ENCODE measurements at places on chromosomes 1 and 21.

GRCh38 chr1:112063781-112064728 lies 74.6 kb upstream of the KCND3 start:
- DNase-seq, result no peak

GRCh38 chr1:42081475-42081874 lies 71.7 kb upstream of the GUCA2B start:
- no peak for DNase-seq

DNA sequence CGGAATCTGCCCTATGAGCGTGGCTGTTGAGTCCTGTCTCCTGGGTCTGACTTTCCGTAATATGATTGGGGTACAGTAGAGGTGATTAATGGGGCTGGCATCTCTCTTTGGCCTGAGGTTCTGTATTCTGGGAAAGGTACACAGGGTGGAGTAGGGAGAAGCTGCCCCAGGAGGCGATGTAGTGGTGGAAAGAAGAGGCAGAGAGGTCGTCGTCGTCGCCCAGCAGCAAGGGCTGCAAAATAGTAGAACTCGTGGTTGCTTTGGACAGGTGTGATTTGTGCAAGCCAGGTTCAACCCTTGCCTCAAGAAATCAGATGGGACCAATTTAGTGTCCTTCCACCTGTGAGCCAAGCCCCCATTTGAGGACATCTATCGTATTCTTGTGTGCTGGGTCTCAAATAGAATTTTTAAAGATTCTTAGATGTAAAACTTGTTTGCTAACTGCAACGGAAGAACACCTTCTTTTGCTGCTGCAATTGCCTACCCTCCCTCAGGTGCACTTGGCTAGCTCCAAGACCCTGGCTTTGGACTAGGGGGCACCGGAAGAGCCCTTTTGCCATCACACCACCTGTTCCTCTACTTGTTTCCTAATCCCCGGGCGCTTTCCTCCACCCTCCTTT lies 1.3 kb upstream of the HMGN2 start:
- no peak for DNase-seq

DNA sequence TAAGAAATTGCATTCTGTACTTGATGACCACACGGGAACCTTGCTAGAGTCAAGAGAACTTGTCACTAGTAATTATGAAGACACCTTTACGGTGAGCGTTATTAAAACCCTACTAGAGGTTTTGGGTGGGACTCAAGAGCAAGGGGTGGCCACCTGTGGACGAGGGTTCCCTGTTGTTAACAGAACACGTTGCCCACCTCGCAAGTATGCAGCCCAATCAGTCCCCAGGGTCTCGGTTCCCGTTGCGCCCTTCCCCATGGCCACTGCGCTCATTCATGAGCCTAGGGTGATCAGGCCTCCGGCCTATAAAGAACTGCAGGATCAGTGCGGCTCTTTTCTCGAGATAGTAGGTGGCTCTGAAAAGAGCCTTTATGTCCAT lies 30.2 kb upstream of the RNF187 start:
- peak; percentile 19 for DNase-seq

GRCh38 chr1:156417401-156418020 lies 48.5 kb downstream of the RHBG start:
- DNase-seq, result no peak

GRCh38 chr1:227161470-227161869 lies 156.8 kb downstream of the CDC42BPA start:
- DNase-seq, result no peak

DNA sequence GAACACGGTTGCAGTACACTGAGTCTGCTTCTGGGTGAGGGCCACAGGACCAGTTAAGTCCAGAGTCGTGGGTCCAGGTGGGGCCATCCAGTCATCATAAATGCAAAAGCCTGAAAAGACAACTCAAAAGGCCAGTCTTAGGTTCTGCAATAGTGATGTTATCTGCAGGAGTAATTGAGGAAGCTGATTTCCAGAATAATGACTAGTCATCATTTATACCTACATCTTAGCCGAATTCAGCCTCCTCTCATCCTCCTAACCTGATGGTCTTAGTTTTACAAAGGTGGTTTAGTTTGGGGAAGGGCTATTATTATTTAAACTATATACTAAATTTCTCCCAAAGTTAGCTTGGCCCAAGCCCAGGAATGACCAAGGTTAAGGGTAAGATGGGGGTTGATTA lies 23.5 kb upstream of the SLC5A9 start:
- no peak for DNase-seq

- no peak for DNase-seq
Measured at GRCh38 chr1:33758698-33759097, 105.2 kb upstream of the HMGB4 start.

DNA sequence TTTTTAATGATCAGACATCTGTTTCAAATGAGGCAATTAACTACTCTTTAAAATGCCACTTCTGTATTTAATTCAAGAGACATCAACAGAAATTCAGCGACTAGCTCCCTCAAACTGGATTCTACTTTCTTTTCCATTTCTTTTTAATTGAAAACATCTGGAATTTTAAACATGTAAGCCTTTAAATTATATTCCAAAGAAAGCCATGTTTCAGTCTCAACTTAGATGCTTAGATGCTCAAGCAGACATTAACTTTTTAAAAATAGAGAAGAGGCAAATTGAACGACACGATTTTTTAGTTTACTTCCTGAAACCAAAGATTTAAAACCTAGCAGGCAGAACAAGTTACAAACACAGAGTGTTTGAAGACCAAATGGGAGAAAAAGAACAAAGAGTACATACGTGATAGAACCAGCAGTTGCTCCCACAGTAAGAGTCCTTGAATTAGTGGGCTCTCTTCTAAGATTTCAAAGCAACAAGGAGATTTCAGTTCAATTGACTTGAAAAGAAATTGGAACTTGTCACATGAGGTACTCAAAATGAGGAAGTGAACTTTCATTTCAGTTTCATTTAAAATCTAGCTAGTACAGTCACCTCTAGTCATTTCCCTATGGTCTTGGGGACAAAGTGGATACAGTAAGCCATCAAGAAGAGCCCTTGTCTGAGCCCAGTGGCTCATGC lies at the start of gene CTSS:
CTSS (minus strand) TSS at position 483 of the 681 bp plus-strand sequence. CDS start 1,015 bp downstream, outside the sequence.
- peak; percentile 30 for DNase-seq

- DNase-seq, result no peak
Measured at GRCh38 chr1:19811206-19811851, 3.8 kb downstream of the RNF186 start.

DNA sequence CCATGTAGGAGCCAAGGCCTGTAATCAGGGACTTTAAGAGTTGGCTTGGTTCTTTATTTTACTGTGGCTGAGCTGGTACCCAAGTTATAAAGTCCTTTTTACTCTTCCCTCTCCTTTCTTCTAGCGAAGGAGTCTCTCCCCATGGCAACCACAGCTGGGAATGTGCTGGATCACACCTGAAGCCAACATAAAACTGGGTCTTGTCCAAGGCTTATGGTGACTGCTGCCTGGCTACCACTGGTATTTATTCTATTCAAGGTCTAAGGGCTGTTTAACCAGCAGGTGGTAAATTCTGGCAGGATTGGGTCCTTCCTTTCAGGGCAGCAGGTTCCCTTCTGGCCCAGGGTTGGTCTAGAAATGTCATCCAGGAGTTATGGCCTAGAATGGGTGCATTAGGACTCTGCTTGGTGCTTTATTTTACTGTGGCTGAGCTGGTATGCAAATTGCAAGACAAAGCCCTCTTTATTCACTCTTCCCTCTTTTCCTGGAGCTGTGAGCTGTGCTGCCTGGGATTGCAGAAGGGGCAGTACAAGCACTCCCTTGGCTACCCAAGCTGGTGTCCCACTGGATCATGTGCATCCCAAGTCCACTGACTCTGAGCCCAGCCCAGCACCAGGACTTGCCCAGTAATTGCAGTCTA lies 26.6 kb downstream of the SLC22A15 start:
- no peak for DNase-seq

DNA sequence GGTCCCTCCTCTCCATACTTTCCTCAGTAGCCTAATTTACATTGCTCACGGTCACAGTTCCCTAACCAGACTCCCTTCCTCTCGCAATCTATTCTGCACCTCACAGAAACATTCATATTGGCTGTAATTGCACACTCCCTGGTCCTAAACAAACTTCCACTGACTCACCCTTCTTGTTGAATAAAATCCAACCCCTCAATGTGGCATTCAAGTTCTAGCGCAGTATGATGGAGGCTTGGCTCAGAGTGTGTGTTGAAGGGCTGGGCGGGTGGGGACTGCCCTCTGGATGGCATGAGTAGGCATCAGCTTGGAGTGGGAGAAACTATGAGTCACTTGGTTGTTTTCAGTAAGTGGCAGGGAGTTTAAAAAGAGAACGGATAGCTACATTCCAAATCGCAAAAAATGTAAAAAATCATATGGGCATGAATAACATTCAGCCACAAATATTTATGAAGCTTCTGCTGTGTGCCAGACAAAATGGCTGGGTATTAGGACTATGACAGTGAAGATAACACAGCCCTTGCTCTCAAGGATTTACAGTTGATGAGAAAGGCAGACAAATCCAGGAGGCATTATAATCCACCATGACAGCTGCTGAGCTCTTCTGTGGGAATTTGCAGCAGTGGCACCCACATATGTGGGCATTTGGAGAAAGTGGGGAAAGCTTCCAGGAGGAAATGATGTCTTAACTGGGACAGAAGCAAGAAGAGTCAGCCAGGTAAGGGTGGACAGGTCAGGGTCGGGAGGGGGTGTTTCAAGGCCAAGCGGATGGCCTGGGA lies 42.2 kb upstream of the LYST start:
- peak; percentile 81 for DNase-seq

DNA sequence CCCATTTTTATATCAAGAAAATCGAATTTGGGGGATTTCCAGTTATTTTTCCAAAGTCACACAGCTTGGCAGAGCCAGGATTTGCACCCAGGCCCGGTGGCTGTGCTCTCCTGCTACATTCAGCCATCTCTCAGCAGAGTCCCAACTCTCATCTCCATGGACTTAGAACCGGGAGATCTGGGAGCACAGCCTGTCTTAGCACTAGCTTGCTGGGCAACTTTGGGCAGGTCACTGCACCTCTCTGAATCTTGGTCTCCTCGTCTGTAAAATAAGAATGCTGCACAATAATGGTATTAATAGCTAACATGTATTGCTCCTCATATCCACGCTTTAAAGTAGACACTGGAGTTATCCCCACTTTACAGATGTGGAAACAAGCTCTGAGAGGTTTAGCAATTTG lies 47.8 kb upstream of the PAX7 start:
- no peak for DNase-seq

- DNase-seq, result no peak
Measured at GRCh38 chr1:55712148-55712547, 497.0 kb upstream of the USP24 start.

- no peak for DNase-seq
Measured at GRCh38 chr21:46221664-46222435, 6.7 kb downstream of the LSS start.

DNA sequence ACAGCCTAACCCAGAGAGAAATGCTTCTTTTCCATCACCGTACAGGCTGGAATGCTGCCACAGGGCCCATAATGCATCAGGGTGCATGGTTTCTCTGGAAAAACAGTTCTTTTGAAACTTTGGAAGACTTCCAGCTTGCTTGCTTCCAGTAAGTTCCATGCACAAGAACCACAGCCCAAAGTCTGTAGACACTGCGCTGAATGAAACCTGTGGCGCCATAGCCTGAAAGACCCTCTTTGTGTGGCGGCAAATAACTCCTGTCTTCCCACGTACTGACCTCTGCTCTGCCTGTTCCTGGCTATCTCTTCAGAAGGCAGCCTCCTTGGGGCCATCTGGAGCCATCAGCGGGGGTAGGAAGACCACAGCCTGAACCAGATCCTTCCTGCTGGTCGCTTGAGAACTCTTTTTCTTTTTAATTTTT lies 15.1 kb downstream of the MIIP start:
- DNase-seq, result no peak

DNA sequence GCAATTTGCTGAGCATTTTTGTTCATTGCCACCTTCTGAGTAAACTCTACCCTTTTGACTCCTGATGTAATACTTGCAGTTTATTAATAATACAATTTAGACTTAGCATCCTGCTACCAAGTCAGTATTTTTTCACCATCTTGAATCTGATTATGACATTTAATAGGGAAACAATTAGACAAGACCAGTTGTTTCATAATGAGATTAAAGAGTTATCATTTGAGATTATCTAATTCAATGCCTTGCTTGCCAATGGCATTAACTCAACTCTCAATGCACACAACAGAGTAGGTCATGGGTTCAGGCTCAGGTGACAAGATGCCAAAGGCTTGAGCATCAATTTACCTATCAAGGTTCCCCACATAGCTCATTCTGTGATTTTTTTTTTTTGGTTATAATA lies 488.4 kb downstream of the DISC1 start:
- no peak for DNase-seq

DNA sequence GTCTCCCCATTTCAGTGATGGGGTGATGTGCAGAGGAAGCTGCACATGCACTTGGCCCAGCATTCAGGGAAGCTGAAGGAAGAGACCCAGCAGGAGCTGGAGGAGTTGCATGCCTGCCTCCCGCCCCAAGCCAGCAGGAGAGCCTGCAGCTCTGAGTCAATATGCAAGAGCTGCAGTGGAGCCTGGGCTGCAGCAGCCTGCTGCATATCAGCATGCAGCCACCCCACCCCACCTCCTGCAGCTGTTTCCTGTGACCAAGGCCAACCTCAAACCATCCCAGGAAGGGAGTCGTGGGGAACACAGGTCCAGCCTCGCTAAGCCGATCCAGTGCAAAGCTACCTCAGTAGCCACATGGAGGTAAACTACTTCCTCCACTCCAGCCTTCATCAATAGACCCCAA lies 18.9 kb downstream of the AGT start:
- DNase-seq, result no peak

GRCh38 chr1:204842892-204843291 lies 27.8 kb upstream of the NFASC start:
- DNase-seq, result no peak

DNA sequence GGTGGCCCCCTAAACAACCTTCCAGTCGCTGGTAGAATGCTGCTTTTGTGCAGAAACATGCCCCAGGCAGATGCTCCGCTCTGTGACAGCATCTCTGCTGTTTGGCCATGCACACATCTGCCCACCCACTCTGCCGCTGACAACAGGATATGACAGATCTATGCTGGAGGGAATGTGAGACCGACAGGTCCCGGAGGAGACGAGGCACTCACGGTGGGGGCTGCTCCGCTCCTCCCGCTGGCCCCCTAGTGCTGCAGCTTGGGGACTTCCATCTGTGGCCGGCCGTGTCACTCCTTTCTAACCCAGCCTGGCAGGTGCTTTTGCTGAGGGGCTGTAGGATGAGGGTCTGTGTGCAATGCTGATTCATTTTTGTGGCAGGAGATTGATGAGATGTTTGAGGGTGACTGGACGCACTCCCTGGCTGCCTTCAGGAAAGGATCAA lies 49.1 kb upstream of the DMRTB1 start:
- DNase-seq, result no peak

DNA sequence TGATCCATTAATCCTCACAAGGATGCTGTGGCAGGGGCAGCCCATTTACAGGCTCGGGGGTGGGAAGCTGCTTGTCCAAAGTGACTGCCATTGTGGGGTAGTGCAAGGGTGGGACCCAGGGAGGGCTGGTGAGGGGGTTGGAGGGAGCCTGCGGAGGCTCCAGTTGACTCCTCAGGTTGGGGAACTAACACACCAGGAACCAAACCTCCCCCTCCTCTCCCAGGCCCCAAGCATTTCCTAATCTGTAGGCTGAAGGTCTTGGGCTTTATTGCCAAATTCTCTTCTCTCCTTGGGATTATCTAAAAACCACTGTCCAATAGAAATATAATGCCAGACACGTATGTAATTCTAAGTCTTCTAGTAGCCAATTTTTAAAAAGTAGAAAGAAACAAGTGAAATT lies 18.2 kb downstream of the IKBKE start:
- DNase-seq, result no peak
